ENCODE measurements at places on chromosomes 7 and 10.

GRCh38 chr10:33570495-33570894, 236.0 kb upstream of the NRP1 start:
- no peak for DNase-seq

DNA sequence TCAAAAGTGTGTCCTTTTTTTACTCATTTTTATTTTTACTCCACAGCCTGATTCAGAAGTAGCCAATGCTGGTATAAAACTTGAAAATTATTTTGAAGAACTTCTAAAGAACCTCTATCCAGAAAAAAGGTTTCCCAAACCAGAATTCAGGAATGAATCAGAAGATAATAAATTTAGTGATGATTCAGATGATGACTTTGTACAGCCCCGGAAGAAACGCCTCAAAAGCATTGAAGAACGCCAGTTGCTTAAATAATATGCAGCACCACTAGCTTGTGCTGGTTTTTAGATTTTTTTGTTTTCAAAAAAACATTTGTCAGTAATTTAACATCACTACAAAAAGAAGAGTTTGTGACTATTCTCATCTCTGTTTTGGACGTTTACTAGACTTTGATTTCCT, 116.5 kb downstream of the SVOPL start:
- DNase-seq: no peak

- no peak for DNase-seq
These were observed 36.4 kb downstream of the OR13A1 start for GRCh38 chr10:45278860-45279498.

DNA sequence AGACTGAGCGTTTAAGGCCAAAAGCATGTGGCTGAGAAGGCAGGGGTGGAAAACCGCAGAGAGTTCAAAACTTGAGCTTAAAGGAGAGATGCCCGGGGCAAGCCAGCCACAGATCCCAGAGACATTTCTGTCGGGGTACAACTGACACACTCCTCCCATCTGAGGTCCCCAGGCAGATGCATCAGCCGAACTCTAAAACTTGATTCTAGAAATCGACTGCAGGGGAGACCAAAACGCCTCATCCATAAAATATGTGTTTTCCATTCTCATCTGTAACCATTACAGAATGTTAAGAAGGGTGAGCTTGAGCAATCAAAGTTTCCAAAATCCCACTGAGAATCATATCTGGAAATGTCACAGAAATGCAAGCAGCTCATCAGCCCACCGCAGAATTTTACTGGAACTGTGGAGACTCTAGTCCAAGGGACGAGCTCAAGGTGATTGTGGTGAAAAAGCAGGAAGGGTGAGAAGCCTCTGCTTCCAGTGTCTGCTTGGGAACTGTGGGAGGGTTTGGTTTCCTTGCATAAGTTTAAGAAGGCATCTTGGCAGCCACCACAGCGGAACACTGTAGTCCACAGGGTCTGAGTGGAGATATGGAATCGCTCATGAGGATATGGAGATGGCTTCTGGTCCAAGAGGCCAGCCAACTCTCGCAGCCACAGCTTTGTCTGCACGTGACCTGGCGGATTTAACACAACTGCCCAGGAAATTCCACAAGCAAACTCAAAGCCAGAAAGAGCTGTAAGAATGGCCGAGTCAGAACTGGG, 249.2 kb downstream of the SFMBT2 start:
- no peak for DNase-seq

DNA sequence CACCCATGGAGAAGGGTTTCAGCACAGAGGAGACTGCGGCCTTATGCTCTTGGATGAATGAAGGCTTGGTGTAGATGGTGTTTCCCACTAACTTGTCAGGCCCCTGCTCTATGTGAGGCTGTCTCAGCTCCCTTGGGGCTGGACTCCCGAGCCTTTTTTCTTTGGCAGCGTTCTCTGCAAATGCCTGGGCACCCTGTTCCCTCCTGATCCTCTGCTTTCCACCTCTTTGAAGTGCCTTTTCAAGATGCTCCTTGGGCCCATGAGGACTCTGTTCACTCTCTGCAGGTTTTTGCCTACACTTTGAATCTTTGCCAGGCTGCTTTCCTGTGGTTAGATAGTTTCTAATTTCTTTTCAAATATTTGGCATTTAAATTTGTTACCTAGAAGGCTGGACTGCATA, 6.8 kb upstream of the ACBD5 start:
- DNase-seq: no peak

GRCh38 chr10:101429423-101429822, 75.5 kb downstream of the BTRC start:
- no peak for DNase-seq

DNA sequence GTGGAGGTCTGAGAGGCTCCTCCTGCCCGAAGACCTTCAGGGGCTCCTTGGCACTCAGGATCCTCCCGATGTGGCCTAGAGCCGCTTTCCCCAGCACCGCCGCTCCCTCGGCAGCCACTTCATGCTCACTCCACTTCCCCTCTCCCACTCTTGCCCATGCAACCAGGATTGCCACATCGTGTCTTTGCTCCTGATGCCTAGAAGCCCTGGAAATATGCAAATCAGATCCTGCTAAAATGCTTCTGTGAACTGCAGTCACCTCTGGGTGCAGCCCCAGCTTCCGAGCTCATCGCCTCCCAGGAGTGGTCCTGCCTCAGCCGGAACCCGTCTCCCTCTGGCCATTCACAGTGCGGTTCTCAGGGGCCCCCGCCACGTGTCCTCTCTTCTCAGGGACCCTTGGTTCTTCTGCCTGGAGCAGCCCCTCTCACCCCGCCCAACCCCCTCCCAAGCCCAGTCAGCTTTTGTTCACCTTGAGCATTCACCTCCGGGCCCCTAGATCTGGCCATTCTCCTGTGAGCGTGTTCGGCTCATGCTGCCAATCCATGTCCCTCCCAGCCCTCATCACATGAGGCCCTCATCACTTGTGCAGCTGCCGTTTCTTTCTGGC, 175.5 kb downstream of the ADARB2 start:
- DNase-seq: no peak

DNA sequence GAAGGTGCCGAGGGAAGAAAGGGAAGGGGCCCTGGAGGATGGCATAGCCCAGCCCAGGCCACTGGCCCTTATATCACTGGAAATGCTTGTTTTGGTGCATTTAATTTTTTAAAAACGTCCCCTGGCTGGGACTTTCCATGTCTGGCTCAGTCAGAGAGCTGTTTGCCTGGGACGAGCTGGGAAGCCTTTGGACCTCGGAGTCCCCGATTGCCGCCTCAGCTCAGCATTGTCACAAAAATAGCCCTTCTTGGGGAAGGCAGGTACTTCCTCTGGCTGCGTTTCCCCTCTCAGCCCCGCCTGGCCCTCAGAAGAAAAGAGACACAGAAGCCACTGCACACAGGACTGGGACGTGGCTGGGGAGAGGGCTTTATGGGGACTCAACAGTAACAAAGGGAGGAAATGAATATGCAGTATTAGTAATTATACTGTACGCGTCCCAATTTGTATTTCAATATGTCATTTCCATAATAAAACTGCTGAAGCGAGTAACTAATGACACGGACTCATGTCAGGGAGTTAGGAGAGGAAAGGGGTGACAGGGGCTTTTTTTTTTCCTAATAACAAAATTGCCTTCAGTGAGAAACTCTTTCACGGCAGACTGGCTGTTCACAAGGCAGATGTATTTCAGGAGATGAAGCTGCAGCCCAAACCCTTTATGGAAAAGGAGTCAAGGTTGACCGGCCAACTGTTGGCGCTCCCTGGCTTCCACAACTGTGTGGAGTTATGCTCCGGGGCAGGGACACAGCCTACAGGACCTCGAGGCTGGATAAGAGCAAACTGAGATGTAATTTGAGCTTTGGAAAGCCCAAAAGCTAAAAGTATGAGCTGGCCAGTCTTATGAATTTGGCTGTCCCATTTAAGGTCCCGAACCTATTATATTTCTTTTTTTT, 31.0 kb upstream of the MXI1 start:
- no peak for DNase-seq

DNA sequence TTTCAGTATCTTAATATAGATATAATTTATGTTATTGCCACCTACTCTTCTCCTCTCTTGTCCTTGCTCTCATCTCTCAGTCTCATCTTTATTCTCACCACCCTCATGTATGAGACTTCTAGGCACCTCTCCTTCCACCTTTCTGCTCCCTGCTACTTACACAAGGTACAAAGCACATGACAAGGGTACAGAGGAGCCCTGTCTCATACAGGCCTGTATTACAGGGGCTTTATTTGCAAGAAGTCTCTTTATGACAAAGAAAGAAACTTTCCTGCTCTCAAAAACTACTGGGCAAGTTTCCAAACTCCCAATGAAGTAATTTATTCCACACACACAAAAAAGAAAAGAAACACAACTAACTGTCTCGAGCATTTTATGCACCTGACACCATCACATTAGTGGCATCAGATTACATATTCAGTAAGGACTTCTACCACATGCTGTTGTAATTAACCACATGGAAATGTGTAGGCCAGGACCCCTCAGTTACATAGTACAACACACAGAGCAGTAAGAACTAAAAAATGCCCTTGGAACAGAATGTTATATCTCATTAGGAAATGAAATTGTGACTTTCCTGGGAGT, 253.1 kb downstream of the FZD1 start:
- DNase-seq: no peak

DNA sequence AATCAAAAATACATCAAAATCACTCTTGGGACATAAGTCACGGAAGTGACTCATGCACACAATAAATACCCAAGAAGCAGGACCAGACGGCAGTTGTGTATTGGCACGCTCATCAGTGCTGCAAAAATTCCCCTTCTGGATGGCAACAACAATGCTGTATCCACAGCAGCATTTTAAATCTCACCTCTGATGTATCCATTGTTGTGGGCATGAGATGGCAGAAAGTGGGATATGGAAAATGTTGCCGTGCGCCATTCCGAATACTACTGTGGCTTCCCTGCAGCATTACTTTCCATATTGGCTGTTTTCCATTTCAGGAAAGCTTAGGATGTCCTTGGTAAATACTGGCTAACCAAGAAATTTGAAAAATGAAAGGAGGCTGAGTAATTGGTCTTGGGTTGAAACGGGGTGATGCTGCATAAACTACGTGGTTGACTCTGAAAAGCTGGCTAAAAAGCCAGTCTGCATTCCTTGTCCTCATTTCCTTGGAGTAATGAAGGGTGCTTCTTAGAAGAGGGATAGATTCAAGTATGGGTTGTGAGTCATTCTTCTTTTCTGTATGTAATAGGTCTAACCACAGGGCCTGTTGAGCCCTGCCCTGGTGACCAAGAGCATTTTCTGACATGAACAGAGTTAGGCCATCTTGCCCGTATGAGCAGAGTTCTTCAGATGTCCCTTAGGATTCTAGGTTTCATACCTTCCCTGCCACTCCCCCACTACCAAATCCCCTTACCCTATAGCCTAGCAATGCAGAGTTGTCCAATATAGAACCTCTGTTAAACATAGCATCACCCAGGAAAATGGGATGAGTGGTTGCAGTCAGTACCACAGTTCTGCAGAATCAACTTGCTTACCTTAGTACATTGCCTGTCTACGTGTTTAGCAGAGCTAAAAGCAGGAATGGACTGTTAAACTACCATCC, 36.3 kb upstream of the TOMM7 start:
- no peak for DNase-seq

DNA sequence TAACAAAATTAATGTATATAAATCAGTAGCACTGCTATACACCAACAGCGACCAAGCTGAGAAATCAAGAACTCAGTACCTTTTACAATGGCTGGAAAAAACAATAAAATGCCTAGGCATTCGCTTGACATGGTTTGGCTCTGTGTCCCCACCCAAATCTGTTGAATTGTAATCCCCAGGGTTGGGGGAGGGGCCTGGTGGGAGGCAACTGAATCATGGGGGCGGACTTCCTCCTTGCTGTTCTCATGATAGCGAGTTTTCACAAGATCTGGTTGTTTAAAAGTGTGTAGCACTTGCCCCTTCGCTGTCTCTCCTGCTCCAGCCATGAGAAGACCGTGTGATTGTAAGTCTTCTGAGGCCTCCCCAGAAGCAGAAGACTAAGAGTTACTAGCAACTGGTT, 8.6 kb downstream of the ZNF786 start:
- no peak for DNase-seq

- DNase-seq: no peak
These were observed at the start of gene GIMAP7 for GRCh38 chr7:150514748-150515222. TSS of gene GIMAP7 (plus strand) at chr7:150514872. CDS start at chr7:150519975, 5,103 bp downstream.

GRCh38 chr7:55276572-55277295, 88.4 kb upstream of the LANCL2 start:
- DNase-seq: no peak

GRCh38 chr10:60627778-60628748, 150.2 kb upstream of the CDK1 start:
- no peak for DNase-seq

DNA sequence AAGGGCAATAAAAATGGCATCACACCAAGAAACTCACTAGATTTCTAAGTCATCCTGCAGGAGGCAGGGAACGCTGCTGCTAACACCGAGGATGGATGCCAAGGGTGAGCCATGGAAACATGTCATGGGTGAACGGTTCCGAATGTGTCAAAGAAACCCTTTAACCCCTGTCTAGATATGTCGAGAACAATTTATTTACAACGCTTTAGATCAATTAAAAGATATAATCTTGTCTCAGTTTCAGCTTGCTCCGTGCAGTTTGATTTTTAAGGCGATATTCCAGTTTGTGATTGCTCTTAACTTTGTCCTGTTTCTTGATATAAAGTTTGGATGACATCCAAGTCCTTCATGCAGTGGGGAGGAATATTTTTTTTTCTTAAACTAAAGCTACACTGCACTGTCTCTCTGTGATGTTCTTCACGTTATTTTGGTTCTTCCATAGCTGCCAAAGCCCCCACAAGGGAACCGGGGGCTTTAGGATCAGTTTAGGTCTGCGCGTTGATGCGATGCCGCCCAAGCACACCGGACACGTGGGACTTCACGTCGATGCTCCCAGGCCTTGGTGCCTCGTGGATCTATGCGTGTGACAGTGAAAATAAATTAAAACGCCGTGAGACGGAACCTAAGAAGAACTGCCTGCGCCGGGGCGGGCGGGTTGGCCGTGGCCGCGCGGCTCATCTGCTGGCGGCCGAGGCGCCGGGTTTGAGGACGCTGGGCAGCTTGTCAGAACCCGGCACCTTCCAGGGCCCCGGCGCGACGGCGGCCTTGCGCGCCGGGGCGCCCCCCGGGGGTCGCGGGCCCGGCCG, 220.3 kb downstream of the PHTF2 start:
- peak; percentile 47 for DNase-seq

DNA sequence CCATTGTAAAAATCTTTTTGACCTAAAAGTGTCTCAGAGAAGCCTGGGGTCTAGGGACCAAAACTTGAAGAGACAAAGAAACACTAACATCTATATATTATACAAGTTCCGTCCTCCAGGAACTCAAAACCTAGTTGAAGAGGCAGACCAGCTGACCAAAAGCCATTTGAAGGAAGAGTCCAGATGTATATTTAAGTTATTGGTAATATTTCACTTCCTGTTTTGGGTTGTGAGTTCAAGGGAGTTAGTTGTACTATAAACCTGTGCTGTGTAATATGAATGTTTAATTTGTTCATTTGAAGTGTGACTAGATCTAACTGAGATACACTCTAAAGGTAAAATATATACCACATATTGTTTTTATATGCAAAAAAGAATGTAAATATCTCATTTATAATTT, 45.0 kb downstream of the CDK1 start:
- DNase-seq: no peak

DNA sequence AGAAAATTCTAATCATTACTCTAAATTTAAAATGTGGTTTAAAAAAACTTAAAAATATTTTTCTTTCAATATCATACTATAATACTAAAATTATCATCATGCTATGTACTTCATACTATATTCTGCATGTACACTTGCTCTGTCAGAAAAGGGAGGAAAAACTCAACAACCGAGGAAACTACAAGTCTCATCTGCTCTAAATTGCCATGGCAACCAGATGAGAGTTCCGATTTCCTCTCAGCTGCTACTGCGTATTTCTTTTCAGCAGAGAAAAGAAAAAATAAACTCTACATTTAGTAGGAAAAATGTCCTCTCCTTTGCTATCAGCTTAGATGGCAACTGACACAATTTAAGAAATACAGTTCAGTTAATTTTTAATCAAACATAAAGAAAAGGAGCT, 178.9 kb downstream of the SRPK2 start:
- no peak for DNase-seq
